CD14-positive monocyte (primary cell): ENCODE measurements at places on chromosomes 6 and 20.

GRCh38 chr20:42894483-42894882 lies 295.2 kb downstream of the PTPRT start:
- DNase-seq = no peak

GRCh38 chr20:41306061-41306727 lies 11.3 kb downstream of the ZHX3 start:
- DNase-seq = no peak

GRCh38 chr20:40883097-40883496 lies 145.5 kb upstream of the TOP1 start:
- DNase-seq = no peak

- no peak for DNase-seq
Observed at GRCh38 chr6:113862112-113862511, 5.0 kb downstream of the MARCKS start.

DNA sequence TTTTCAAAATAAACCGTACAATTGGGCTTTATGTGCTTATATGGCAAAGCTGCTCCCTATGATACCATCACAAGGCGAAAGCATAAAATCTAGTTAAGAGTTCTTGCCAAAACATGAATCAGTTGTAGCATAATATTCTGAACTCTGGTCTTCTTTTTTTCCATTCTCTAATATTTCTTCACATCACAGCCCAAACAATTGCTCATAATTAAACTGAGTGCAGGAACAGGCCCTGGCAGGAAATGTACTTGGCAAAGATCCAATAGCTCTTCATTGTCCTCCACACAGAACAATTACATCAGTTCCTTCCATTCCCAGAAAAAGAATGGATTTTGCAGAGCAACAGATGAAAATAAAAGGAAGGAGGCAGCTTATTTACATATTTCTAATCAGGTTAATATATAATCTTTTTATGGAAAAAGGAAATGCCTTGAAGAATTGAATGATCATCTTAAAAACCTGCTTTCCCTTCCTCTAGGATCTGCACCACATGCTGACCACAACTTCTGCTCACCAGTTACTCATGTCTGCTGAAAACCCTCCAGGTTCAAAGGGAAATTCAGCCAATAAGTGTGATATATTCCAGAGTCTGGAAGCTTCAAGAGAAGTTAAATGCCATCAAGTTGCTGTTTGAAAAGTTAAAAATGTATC lies 123.3 kb upstream of the COL21A1 start:
- peak; percentile 24 for DNase-seq

- no peak for DNase-seq
Observed at GRCh38 chr6:17865798-17866725, 121.4 kb downstream of the KIF13A start.

DNA sequence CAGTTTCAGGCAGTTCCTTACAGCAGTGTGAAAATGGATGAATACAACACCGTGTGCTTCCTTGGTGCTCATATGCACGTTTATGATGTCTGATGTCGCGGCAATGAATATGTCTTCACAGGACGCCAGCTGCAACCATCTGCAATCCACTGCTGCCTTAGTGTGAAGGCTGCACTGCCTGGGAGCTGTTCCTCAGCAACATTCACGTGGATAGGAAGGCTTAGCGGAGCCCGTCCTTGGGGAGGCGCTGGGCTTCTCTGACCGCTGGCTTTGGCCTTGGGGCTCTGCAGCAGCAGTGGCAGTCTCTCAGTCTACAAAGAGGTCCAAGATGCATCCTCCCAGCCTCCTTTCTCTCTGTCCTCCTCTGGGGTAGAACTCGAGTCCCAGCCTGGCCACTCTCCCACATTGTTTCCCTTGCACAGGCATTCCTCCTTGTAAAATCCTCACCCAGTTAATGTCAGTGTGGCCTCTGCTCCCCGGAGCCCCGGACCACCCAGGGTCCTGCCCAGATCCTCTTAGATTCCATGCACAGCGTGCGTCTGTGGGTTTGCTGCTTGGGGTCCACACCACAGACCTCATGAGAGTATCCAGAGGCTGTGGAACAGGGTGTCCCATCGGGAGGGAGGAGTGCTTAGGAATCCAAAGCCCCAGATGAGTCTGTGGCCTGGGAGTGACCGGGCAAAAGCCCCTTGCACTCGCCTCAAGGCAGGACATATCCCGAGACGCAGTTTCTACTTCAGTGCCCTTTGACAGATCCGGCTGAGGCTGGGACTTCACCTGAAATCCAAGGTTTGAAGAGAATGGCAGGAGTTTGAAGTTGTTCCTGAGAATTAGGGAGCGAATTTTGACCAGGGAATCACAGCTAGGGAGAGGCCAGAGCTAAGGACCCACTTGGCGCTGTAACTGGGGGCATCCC lies 181.3 kb downstream of the THBS2 start:
- DNase-seq = no peak

- DNase-seq = no peak
Observed at GRCh38 chr20:11110535-11110934, 436.7 kb upstream of the JAG1 start.

- DNase-seq = peak; percentile 0
Observed at GRCh38 chr20:3658019-3658715, 5.0 kb downstream of the GFRA4 start.

DNA sequence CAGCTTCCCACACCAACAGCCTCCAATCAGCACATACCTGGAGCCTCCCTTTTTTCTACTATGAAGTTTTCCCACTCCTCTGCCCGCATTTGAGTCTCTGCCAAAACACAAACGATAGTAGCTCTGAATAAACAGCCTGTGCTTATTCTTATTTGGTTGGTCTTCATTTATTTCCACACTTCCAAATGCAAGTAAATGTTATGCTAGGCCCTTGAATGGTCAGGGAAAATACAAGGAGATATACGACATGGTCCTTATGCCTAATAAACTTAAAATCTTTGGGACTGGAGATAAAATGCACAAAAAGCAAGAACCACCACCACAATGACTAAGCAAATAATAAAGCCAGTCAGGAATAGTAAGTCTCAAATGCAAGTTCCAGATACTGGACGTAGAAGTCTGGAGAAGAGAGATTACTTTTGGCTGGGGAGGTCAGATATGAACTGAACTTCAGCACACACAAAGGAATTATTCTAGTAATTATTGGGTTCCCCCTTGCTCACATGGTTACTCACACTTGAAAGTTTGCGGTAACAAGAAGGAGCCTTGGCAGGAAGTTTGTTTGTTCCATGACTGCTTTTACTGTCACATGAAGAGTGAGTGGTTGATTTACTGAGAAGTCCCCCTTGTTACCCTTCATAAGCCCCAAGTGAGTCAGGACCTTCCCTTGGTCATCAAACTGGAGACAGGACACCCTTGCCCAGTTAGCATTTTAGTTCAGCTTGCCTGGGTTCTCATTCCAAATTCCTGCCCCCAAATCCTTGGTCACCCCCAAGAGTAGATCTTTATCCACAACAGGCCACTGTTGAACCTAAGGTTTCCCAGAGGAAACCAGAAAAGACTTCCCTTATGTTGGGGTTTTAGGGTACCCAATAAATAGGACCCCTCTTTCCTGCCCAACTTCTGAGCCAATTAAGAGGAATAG lies 511.2 kb upstream of the JARID2 start:
- peak; percentile 99 for DNase-seq

DNA sequence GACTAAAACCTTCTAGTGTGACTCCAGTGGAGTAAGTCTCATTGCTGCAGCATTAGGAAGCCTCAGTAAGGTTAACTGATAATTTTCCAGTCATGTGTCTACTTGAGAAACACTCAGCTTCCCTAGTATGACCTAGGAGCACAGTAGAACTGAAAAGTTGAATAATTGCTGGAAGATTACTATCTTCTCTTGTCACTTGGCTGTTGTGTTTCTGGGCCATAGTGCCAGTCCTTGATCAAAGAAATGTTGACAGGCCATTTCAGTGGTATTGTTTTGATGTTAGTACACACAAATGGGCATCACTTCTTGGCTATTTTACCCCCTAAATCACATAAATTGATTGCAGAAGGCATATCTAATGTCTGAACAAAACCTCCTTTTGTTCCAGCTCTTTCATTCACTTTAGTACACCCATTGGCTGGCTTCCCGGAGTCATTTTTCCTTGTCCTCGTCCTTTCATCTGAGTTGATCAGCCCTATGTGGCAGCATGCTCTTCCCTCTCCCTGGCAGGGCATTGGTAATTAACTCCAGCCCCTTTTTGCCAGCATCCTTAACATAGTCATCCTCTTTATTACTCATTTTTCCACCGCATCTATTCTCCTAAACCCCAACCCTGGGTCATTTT lies 6.0 kb downstream of the ENPP3 start:
- no peak for DNase-seq

DNA sequence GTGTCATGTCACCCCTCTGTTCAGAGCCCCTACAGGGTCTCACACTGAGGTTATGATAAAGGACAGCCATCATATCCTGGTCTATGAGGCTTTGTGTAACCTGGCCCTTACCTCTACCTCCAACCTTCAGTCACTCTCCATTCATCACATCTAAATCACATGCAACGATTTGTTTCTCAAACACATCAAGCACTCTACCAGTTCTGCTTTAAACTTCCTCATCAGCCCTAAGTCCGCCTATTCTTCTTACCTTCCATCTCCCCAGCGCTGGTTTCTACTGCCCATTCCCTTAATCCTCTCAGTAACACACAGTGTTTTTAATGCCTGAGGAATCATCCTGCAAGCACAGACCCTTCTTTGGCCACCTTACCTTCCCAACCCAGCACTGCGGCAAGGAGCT lies 17.9 kb upstream of the BACH2 start:
- no peak for DNase-seq

- no peak for DNase-seq
Observed at GRCh38 chr6:43645613-43645964, 753 bp downstream of the RSPH9 start.

GRCh38 chr6:6217855-6218758 lies 102.4 kb downstream of the F13A1 start:
- DNase-seq = no peak

DNA sequence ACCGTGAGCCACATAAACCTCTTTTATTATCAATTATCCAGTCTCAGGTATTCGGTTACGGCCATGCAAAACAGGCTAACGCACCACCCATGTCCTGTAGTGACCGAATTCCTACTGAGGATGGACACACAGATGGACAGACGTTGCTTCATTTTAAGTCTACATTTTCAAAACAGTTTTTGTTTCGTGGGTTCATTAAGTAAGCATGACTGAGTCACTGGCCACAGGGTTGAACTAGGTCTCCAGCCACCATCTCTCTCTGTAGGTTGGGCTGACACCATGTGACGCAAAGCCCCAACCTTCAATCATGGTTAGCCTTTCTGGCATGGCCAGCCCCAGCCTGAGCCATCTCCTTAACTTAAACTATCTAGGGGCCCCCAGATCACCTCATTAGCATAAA lies 110.0 kb upstream of the SLC22A23 start:
- no peak for DNase-seq

- DNase-seq = no peak
Observed at GRCh38 chr20:58705208-58705926, 12.8 kb downstream of the NPEPL1 start.

GRCh38 chr6:158000530-158001307 lies 19.1 kb downstream of the SYNJ2 start:
- no peak for DNase-seq

DNA sequence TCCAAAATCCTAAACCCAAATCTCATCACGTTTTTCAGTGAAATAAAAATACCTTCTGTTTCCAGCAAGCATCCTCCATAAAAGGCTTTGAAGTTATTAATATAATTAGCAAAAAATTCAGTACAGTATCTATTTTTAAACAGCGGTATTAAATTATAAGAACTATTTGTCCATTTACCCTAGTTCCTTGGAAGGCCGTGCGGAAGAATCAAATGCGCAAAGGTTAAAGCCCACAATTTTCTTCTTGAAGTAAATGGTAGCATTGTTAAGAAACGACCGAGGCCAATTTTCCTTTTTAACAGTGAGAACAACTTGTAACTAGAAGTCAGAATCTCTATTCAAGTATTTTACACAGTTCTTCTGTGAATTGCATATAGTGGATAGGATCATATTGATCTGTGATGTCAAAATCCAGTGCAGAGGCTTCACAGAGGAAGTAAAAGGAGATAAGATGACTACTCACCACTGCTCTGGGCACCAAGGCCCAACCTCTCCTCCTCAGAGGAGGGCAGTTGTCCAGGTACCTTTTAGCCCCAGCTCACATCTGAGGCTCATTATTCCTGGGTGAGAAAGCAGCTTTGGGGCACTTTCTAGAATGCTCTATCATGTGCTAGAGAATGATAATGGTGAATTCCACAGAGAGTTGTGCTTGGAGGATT lies 36.3 kb downstream of the TNFAIP3 start:
- no peak for DNase-seq

DNA sequence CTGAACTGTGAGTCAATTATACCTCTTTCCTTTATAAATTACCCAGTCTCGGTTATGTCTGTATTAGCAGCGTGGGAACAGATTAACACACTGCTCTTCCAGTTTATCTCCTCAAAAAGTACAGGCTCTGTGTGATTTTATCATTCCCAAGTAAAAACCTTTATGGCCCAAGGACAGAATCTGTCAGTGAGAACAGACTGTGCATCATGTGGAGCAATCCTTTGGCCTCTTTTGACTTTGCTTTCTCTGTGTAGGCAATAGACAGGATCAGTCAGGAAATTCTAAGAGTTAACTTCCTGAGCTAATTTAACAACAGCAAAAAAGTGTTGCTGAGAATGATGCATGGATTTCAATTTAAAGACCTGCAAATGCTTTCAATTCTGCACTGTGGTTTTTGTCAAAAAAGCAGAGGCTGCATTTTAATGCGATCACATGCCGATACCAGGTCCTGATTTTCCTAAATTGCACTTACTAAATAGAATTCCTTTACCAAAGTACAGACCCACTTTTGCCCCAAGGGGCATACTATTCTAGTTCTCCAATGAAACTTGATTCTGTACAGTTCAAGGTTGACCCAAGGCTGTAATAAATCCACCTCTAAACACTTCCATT lies 246.7 kb upstream of the MARCKS start:
- DNase-seq = no peak

DNA sequence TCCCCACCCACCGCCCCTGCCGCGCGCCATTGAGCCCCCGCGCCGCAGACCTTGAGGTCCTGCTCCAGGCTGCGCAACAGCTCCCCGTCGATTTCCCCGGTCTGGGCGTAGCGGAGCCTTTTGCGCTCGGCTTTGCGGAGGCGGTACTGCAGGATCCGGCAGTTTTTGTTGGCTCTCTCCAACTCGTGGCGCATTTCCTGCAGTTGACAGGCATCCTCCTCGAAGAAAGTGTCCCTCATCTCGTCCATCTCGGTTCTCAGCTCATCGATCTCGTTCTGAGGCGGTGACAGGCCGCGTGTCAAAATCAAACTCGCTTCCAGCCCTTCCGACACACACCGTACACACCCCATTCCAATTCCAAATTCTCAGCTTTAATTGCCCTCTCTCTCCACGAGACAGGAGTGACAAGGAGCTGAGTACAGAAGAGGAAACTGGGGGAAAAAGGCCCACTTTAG lies 4.3 kb downstream of the MTCL3 start:
- no peak for DNase-seq

DNA sequence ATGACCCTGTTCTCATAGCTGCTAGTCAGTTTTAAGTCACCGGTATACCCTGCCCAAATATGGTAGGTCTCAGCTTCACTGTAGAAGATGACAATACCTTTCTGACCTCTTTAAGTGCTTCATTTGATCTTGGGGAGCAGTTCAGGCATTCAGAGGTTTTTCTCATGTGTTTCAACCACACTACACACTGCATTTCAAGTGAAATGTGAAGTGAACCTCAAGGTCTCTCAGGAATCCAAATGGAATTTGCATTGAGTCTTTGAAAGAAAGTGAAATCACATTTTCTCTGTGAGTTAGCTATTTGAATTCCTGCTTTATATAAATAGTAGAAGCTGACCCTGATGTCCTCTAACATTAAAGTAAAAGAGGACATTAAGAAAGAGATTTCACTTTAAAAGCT lies 461.6 kb downstream of the ADGRB3 start:
- no peak for DNase-seq

- no peak for DNase-seq
Observed at GRCh38 chr6:8859501-8859900, 424.2 kb upstream of the SLC35B3 start.

GRCh38 chr6:106025655-106026054 lies 60.5 kb upstream of the PRDM1 start:
- DNase-seq = no peak
